Cardiac septum (tissue), 1 donor: ENCODE measurements at places on chromosomes 4 and X. TPM values are rescaled to one million over a fixed set of nuclear protein-coding genes. Genes with fewer than 3 reads are reported as not detected.

PAGE2B gene
- total RNA-seq, result not detected

ADH6 gene
- not detected for total RNA-seq

COX7B2 gene
- not detected for total RNA-seq

DNA sequence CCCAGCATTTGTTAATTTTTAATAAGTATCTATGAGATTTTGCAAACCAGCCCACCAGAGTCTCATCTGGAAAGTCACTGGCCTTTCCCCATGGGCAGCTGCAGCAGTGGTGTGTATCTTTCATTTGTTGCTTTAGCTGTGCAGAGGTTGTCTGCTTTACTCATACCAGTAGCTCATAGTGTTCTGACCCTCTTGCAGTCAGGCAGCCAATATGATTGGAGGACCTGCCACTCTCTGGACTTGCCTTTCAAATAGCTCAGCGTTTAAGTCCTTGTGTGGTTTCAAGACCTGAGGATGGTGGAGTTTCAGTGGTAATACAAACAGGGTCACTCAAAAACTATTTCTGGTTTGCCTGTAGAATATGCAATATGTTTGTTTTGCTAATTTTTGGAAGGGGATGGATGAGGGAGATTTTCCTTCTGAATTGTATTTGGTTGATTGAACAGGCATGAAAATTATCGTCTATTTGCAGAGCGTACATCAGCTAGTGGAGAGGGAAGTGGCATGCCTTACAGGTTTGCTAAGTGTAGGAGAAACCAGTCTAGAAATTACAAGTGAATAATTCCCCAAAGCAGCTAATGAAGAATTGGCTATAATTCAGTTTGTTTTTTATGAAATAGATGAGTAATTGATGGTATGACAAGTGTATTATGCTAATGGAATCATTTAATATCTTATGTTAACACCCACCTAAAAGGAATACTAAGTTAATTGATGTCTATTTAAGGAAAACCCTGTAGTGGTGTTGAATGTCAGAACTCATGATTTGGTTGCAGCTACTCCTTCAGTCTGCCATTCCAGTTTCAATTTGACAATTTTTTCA, 8.9 kb downstream of the POLA1 start:
- no peak for DNase-seq

PF4V1 gene
- not detected for total RNA-seq

- DNase-seq, result no peak
Measured at GRCh38 chrX:45592101-45592500, 391.4 kb upstream of the DIPK2B start.

JCHAIN gene
- total RNA-seq, result 1.5 TPM

GRCh38 chr4:73922766-73923630, 53.8 kb downstream of the CXCL1 start:
- no peak for DNase-seq

PRDM8 gene
- 1.6 TPM for total RNA-seq

- no peak for DNase-seq
Measured at GRCh38 chr4:71221510-71222466, 117.0 kb upstream of the SLC4A4 start.

GRCh38 chr4:137609718-137610430, 77.6 kb upstream of the PCDH18 start:
- DNase-seq, result no peak

PASD1 gene
- not detected for total RNA-seq

DNA sequence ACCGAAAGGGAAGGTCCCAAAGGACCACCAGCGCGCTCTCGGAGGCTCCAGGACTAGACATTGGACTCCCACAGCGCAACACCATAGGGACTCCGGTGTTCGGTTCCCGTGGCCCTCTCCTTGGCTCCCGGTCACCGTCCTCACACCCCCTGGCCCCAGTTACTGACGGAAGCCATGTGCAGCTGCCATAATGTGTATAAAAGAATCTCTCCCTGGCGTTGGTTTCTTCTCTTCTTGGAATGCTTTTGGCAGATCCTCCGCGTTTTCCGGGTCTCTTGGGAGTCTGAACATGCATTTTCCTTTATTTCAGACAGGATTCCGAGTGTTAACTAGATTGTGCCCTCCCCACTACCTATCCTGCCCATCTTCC, 69.8 kb downstream of the FBXO8 start:
- no peak for DNase-seq

GRCh38 chr4:153750197-153750817, 9.5 kb downstream of the RNF175 start:
- no peak for DNase-seq

- no peak for DNase-seq
Measured at GRCh38 chr4:9944431-9945425, 76.6 kb downstream of the SLC2A9 start.

- no peak for DNase-seq
Measured at GRCh38 chrX:149570668-149571067, 16.6 kb downstream of the MAGEA9B start.

- no peak for DNase-seq
Measured at GRCh38 chrX:64437218-64437617, 42.0 kb upstream of the MTMR8 start.

GRCh38 chrX:63470506-63470905, 119.4 kb upstream of the SPIN4 start:
- DNase-seq, result no peak

DNA sequence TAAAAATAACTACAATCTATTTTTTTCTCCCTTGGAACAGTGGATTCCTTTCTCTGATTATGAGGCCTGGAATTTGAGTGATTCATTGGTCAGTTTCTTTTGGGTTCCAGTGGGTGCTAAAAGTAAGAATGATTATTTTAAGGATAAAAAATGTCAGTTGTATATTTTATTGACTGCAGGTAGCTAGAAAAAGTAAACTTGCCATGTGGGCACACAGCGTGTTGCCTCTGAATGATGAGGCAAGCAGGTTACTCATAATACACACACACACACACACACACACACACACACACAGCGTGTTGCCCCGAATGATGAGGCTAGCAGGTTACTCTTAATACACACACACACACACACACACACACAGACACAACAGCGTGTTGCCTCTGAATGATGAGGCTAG, 13.8 kb downstream of the GALNT7 start:
- DNase-seq, result no peak

DCX gene
- total RNA-seq, result 0.19 TPM

XPNPEP2 gene
- total RNA-seq, result 0.22 TPM

DNA sequence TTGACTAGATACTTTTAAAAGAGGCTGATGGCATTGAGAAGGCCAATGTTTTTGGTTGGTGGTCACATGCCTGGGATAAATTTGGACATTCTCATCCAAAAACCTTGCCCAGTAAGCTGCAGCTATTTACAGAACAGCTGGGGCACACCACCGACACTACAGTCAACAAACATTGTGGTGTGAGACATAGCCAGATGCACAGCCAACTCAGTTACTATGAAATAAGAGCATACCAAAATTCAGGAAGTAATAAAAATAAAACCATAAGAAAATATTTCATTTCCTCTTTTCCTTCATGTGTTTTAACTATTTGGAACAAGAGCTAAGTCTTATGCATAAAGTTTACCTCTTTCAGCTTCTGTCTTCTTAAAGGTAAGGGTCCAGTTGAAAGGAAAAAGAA, 8.8 kb downstream of the PPM1K start:
- DNase-seq, result no peak

DNA sequence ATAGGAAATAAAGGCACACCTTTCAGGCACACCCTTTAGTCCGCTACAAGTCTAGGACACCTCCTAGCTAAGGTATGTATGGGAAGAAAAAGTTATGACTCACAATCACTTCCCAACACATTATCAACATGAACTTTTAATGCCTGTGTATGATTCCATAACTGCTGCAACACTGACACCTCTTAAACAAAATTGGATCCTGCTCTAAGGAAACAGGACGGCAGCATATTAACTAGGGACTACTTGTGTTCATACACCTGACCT, 2.4 kb upstream of the PPP3CA start:
- no peak for DNase-seq

PCDH18 gene
- 4.9 TPM for total RNA-seq

TSPAN7 gene
- total RNA-seq, result 13.0 TPM

KIF4A gene
- total RNA-seq, result 0.38 TPM

- no peak for DNase-seq
Measured at GRCh38 chr4:185880571-185880970, 68.6 kb upstream of the SORBS2 start.

DNA sequence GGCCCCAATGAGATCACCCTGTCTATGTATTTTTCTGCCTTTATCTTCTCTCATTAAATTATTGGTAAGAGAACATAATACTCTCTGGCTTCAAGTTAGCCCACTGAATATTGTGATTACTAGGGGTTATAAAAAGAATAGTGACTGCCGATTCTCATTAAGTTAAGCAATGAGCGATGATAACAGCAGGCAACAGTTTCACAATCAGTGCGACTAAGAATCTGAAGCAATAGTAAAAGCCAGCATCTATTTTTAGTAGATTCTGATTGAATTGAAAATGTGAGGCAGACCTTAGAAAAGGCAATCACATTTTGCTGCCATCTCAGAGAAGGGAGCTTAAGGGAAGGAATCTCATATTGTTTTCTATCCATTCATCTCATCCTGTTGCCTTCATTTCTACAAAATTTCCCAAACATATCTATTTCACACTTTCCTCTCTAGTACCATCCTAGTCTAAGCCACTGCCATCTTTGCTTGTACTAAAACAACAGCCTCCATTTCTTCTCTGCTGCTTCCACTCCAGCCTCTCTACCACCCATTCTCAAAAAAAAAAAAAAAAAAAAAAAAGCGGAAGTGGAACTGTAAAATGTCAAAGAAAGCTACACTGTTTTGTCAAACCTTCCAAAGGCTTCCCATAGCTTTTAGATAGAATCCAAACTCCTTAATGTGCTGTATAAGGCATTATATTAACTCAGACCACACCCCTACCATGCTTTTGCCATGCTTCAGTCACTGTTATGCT, 17.4 kb downstream of the GABRA4 start:
- no peak for DNase-seq

- DNase-seq, result no peak
Measured at GRCh38 chr4:85942107-85942506, 417.7 kb downstream of the MAPK10 start.

TREX2 gene
- 0.19 TPM for total RNA-seq

DNA sequence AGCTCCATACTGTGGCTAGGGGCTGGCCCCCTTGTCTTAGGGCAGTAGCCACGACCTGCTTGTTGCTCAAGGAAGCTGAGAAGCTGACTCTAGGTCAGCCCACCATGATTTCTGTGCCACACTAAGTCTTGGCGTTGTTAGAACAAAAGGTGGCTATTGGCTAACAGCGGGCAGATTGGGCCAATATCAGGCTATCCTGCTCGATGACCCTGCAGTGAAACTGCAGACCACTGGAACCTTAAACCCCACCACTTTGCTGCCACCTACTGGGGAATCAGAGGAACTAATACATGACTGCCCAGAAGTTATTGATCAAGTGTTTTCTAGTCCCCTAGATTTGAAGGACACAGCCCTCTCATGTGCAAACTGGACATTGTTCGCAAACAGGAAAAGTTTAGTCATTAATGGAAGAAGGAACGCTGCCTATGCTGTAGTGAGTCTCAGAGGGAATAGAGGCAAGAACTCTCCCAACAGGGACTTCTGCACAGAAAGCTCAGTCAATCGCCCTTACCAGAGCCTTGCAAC, 17.0 kb upstream of the PAPSS1 start:
- no peak for DNase-seq

FGF2 gene
- 9.8 TPM for total RNA-seq

LINC00632 gene
- total RNA-seq, result 191 TPM

C4orf50 gene
- 0.03 TPM for total RNA-seq

DNA sequence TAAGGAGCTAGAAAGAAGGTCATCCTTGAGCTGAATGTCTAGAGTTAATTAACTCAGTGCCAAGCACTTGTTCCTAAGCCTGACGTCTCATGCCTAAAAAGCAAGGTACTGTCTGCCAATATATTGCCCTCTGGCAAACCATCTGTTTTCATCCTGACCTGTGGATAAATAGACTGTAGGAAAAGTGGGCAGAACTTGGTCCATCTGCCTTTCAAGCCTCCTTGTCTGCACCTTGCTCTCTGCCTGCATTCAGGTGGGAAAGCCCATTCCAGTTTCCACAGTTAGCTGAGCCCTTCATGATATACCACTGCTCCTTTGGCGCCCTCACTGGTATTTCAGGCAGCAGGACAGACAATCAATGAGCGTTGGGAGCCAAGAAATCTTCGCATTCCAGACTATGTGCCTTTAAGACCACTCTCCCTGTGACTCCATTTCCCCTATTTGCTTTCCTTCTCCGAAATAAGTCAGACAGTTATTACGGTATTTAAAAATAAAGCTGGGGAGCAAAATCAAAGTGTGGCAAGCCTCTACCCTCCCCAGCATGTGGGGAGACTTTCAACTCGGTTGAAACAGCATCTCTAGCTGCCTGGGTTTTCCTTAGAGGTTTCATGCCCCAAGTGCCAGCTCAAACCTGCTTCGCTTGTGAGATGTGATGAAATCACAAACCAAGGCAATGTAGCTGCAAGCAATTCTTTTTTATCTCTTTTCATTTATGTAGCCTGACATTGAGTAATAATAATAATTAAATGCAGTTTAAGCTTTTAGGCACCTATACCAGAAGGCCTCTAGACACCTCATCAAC, 2.5 kb upstream of the CCDC149 start:
- DNase-seq, result no peak

GRCh38 chr4:113499166-113499565, 262.4 kb downstream of the CAMK2D start:
- DNase-seq, result no peak

GRCh38 chrX:144791298-144791697, 456.0 kb upstream of the SPANXN1 start:
- DNase-seq, result no peak

UCP1 gene
- total RNA-seq, result not detected

- no peak for DNase-seq
Measured at GRCh38 chrX:19624739-19625138, 109.4 kb upstream of the MAP3K15 start.

- DNase-seq, result no peak
Measured at GRCh38 chrX:72062916-72063315, 68.8 kb downstream of the RTL5 start.

GRCh38 chrX:97527725-97528124, 644.0 kb downstream of the RPA4 start:
- no peak for DNase-seq

GRCh38 chrX:107725761-107726555, 49.6 kb downstream of the TSC22D3 start:
- DNase-seq, result no peak

BEND4 gene
- not detected for total RNA-seq

FAM47B gene
- not detected for total RNA-seq

- DNase-seq, result no peak
Measured at GRCh38 chr4:48640225-48640624, 139.9 kb downstream of the FRYL start.

- DNase-seq, result no peak
Measured at GRCh38 chrX:41720125-41720779, 3.7 kb upstream of the GPR82 start.

DNA sequence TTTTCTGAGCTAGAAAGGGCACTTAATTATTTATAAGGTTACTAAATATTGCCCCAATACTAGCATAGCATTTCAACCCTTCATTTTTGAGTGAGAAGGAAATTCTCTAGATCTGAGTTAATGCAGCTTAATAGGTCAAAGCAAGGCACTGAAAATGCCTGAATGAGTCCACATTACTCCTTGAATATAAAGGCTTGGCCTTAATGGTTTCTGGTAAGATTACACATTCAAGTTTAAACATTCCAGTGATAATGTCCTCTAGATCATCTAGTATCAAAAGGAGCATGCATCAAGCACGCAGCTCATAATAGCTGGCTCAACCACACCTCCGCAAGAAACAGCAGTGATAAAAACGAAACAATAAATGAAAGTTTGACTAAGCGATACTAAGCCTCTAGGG, 87.5 kb downstream of the SPANXN3 start:
- no peak for DNase-seq

GRCh38 chr4:3896441-3896840, 130.3 kb downstream of the ADRA2C start:
- no peak for DNase-seq

GRCh38 chrX:46461660-46462191, 83.5 kb downstream of the ZNF674 start:
- no peak for DNase-seq

- DNase-seq, result no peak
Measured at GRCh38 chrX:72105436-72105835, 26.3 kb downstream of the RTL5 start.
